RWPE2 (cell line): ENCODE measurements at places on chromosomes 3 and 15.

- no peak for DNase-seq
Observed at GRCh38 chr15:81940467-81941451, 105.1 kb downstream of the MEX3B start.

DNA sequence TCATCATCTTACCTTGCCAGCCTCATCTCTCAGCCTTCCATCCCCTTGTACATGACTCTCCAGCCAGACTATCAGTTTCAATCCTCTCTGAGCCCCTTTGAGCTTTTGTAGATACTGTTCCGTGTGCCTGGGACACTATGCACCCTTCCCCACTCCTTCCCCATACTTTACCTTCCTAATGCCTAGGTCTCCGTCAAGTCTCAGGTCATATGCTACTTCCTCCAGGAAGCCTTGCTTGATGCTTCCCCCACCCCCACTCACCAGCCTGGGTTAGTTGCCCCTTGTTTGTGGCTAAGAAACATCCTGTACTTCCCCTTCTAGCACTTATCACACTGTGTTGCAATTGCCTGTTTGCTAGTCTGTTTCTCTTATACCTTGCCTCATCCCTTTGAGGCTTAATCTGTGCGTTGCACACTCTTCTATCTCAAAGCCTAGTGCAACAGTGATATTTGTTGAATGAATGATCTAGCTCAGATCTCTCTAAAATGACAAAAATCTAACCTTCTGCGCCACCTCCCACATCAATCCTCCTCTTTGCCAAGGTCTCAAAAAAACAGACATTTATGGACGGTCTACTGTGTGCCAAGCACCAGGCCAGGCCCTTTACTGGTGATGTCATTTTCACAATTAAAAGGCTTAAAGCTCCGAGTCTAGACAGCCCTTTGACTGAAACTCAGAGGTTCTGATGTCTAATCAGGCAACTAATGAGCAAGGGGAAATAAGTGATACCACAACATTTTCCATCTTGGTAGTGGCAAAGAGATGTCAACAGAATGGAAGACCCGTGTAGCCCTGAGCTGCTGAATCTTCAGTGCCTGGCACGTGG is 6.5 kb upstream of the USP3 start:
- no peak for DNase-seq

- DNase-seq = no peak
Observed at GRCh38 chr15:33810806-33811205, 157.5 kb upstream of the CHRM5 start.

- no peak for DNase-seq
Observed at GRCh38 chr3:24310887-24311286, 183.8 kb downstream of the THRB start.

GRCh38 chr3:71780430-71780829 is 4.5 kb downstream of the PROK2 start:
- DNase-seq = no peak
